ENCODE measurements at places on chromosomes 16 and 17.

DNA sequence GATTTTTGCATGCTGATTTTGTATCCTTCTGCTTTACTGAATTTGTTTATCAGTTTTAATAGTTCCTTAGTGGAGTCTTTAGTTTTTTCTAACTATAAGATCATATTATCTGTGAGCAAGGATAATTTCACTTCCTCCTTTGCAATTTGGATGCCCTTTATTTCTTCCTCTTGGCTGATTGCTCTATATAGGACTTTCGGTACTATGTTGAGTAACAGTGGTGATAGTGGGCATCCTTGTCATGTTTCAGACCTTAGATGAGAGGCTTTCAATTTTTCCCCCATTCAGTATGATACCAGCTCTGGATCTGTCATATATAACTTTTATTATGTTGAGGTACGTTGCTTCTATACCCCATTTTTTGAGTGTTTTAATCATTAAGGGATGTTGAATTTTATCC, 224.5 kb upstream of the CNTNAP4 start:
- DNase-seq, result no peak

- no peak for DNase-seq
These were observed 23.4 kb downstream of the SLC25A10 start for GRCh38 chr17:81735264-81736102.

DNA sequence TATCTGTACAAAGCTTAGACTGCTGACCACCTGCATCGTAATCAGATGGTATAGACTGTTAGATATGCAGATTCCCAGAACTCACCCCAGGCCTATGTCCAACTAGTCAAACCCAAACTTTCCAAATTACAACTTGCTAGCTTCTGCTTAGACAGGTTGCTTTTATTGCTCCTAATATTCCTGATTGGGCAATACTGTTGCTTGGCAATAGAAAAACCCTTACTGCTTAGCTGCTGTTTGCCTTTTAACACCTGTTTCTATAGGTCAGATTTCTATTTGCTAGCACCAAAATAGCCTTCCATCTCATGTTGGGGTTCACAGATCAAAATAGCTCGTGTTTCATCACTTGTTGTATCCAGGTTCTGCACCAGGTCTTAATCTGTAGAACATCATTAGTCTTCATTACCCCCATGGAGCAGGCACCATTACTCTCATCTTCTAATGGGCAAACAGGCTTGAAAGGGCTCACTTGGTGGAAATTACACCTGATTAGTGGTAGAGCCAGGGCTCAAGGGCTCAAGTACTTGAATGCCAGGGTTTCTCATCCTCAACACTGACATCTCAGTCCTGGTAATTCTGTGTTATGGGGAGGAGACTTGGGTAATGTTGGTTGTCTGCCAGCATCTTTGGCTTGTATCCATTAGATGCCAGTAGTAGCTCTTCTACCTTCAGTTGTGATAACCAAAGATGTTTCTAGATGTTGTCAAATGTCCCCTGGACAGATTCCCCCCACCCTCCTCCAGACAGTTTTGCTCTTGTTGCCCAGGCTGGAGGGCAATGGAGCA, 2.7 kb downstream of the ZP2 start:
- no peak for DNase-seq

- no peak for DNase-seq
These were observed 18.9 kb downstream of the KPNA2 start for GRCh38 chr17:68054296-68054900.

DNA sequence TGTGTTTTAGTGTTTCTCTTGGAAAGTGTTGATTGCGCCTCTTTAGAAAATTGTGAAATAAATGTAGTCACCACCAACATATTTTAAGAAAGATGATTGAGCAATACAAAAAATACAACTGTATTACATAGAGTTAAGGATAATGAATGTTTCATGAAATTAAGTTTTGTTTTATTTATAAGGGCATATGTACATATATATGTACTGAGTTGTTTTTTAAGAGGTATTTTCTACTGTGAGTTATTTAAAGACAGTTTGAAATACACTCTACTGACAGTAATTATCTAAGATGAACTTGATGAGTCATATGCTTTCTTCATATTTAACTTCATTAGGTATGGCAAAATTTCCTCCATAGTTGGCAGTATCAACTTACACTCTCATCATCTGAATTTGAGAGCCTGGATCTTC, 411.7 kb downstream of the HS3ST3B1 start:
- DNase-seq, result no peak

GRCh38 chr16:87098361-87098760, 218.8 kb downstream of the C16orf95 start:
- no peak for DNase-seq

All from iPS-NIHi11 (cell line).